Kidney epithelial cell (primary cell): ENCODE measurements at places on chromosomes 2 and 18. TPM values are rescaled to one million over a fixed set of nuclear protein-coding genes. Genes with fewer than 3 reads are reported as not detected.

- no peak for DNase-seq
Measured at GRCh38 chr18:43606795-43607194, 329.5 kb upstream of the SYT4 start.

The SMYD5 gene
- total RNA-seq = 30.2 and 33.6 TPM in 2 replicates

DNA sequence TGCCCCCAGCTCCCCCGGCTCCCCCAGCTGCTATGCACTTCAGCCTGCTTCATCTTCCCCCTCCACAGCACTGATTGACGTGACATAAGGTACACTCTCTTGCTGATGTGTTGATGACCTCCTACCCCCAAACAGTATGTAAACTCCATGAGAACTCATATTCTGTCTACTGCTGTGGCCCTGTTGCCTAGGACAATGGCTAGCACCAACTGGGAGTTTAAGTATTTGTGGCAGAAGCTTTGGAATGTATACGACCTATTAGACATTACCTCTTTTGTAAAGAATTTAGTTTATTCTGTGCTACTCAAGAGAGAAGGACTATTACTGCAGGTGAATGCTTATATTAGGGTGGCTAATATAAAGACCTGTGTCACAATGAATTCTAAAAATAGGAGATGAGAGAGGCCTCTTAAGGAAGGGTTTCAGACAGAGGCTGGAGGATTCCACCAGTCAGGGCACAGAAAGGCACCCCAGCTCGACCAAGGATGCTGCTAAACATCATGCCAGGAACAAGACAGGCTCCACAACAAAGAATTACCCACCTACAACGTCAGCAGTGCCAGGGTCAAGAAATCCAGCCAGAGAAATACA, 60.6 kb downstream of the CABYR start:
- no peak for DNase-seq

The SMC6 gene
- total RNA-seq = 13.8 and 19.3 TPM in 2 replicates

The SLC16A14 gene
- 2.0 and 2.8 TPM in 2 replicates for total RNA-seq

DNA sequence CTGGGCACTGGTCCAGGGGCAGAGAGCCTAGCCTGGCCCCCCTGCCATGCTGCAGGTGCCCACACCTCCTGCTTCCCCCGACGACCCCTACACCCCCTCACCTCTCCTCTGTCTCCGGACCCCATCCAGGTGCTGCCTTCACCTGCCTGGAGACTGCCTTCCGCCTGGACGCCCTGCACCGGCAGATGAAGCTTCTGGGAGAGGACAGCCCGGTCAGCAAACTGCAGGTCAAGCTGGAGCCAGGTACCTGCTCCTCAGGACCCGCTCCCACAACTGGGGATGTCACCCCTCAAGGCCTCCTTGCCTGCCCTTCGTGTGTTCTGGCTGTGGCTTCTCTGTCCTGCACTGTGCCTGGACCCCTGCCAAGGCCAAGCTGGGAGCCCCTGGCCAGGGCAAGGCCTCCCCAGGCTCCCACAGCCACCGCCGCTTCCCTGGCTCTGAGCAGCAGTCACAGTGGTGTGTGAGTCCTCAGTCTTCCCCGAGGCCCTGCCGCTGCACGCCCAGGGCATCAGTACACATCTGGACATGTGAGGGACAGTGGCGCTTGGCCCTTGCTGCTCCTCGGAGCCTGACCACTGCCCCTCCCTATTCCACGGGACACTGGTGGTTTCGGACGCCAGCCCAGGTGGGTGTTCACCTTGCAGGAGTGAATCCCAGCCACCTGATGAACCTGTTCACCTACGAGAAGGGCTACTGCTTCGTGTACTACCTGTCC, 6.3 kb downstream of the RNPEPL1 start:
- no peak for DNase-seq

DNA sequence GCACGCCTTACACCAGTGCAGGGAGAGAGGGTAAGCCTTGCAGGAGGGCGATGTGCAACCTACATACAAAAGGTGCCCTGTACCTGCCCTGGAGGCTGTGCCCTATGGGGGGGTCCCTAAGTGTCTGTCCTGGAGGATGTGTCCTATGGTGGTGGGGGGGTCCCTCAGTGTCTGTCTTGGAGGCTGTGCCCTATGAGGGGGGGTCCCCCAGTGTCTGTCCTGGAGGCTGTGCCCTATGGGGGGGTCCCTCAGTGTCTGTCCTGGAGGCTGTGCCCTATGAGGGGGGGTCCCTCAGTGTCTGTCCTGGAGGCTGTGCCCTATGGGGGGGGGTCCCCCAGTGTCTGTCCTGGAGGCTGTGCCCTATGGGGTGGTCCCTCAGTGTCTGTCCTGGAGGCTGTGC, 216.6 kb downstream of the HDAC4 start:
- no peak for DNase-seq

- DNase-seq = no peak
Measured at GRCh38 chr2:27888790-27889189, 1.4 kb downstream of the RBKS start.

DNA sequence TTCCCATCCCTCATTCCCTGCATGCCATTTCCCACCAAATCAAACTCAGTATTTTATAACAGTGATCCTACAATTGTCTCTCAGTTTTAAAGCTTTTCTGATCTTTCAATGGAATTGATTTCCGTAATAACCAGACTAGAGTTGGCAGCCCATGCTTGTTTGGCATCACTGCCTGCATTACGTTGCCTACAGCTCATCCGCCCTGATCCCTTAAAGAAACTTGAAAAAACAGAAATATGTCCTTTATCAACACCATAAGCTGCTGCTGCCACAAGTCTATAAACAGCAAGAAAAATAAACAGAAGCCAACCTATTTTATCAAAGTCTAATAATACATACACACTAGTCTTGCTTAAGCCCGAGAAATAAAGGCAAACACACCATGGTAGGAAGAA, 331.0 kb downstream of the METTL4 start:
- DNase-seq = no peak

DNA sequence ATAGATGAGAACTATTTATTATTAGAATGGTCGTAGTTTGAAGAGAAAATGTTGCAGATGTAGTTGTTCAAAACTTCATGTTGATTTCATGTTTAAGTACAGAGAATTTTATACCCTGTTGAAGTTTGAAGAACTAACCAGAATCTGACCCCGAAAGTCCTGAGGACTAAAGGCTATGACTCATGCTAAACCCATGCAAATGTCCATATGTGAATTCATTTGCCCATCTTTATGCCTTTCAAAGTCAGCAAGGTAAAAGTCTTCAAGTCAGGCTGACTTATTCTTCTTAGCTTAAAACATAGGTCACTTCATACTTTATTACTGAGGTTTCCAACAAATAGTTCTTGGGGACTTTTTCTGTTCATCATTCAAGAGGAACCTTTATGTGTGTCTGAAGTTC, 185.5 kb downstream of the CCDC85A start:
- DNase-seq = no peak

- no peak for DNase-seq
Measured at GRCh38 chr18:28256166-28256565, 79.2 kb upstream of the CDH2 start.

The C1GALT1C1L gene
- total RNA-seq = 1.1 and 1.2 TPM in 2 replicates

DNA sequence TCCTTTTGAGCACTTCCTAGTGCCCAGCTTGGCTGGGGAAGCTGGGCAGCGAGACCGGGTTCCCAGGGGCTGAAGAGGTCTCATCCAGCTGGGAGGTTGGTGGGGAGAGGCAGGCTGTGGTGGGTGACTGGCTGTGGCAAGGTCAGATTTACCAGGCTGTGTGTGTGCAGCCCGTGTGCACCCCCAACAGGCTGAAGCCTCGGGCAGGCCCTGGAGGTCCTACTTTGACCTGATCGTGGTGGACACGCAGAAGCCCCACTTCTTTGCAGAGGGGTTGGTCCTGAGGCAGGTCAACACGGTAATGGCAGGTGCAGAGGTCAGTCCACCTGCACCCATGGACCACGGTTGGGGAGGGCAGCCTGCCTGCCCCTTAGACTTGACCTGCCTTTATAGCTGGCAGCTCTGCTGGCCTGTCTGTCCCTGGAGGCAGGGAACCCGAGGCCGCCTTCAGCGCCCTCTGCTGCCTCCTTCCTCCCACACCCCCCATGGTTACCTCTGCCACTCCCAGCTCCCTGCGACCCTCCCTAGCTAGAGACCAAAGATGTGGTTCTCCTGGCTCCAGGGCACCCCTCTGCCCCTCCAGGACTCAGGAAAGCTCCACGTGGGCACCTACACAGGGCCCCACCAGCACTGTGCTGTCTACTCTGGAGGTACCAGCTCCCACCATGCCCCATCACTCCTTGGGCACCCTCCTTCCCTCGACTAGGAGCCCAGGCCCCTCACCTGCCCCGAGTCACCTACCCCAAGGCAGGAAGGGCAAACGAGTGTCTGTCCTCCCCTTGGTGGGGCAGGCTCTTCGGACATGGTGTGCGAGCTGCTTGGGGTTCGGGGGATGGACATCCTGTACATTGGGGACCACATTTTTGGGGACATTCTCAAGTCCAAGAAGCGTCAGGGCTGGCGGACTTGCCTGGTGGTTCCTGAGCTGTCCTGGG, 4.0 kb downstream of the NT5DC4 start:
- DNase-seq = no peak

DNA sequence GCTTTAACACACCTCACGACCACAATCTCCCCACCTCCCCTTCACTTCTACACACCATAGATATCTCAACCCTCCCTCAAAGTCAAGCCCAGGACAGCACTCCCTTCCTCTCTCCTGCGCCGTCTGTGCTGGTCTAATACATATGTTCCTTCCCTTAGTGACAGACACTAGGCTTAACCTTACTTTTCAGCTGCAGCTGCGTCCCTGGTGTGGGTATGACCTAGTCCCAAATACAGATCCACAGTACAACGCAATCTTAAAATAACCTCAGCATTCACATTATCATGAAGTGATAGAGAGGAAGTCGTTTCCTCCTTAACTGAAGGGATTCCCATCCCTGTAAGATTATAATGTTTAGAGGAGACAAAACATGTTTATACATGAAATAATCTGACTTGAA, 192.7 kb upstream of the TANK start:
- no peak for DNase-seq

The DSG2 gene
- 154 and 155 TPM in 2 replicates for total RNA-seq

- no peak for DNase-seq
Measured at GRCh38 chr18:33232318-33232626, 208.2 kb downstream of the CCDC178 start.

The ASB18 gene
- not detected in 2 replicates for total RNA-seq

The VRK2 gene
- total RNA-seq = 22.0 and 27.3 TPM in 2 replicates

DNA sequence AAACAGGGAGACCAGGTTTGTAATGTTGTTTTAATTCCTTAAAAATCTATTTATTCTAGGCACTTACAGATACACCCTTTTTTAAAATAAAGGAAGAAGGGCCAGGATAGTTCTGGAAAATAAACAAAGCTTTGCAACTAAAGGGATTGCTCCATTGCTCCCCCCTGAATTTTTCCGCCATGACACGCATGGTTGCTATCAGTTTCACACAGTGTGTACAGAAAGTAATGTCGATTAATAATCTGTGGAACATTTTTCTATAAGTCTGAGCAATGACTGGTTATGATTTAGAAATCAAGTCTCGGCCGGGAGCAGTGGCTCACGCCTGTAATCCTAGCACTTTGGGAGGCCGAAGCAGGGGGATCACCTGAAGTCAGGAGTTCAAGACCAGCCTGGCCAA, 90.8 kb downstream of the GAREM1 start:
- DNase-seq = no peak

GRCh38 chr2:222730366-222730999, 59.0 kb downstream of the MOGAT1 start:
- no peak for DNase-seq

- DNase-seq = no peak
Measured at GRCh38 chr18:48866028-48866733, 84.6 kb downstream of the SMAD7 start.

DNA sequence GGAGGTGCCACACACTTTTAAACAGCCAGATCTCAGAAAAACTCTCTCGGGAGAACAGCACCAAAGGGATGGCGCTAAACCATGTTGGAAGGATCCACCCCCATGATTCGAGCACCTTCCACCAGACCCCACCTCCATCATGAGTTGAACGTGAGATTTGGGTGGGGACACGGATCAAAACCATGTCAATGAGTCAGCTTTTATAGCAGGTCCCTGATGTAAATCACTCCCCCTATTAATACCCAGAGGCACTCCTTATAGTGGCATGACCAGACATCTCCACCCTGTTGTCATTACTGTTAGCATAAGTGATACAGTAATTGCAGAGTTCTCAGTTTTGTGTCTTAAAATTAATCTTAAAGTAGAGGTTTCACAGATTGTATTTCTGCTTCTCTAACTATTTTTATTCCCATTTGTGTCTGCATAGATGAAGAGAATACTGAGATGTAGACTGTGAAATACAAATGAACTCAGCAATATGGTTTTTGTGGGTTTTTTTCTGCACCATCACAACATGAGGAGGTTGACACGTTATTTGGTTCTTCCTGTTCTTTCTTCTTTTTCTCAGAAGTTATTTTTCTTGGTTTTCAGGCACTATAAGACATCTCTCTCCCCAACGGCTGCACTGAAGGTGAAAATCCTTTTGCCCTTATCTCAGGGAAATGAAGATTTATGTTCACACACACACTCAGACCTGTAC, 218.2 kb downstream of the ARL4C start:
- no peak for DNase-seq

The XIRP2 gene
- total RNA-seq = 0.29 TPM in 1 of 2 replicates, not detected in the other

The TLX2 gene
- total RNA-seq = 0.27 TPM in 1 of 2 replicates, not detected in the other

DNA sequence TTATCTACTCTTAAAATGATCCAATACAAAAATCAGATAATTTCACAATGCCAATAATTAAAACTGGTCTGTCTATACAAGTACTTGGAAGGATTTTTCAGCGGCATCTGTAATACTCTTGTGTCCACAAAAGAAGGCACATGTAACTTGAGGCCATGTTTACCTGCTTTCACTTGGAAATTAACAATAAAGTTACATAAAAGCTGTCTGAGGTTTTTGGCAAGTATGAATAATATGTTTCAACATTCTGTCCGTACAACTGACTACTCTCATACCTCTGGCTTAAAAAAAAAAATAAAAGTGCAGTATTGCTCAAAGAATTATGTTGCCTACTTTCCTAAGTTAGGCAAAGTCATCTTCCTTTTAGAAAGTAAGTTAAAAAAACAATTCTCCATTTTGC, 253.6 kb downstream of the NBAS start:
- DNase-seq = no peak

DNA sequence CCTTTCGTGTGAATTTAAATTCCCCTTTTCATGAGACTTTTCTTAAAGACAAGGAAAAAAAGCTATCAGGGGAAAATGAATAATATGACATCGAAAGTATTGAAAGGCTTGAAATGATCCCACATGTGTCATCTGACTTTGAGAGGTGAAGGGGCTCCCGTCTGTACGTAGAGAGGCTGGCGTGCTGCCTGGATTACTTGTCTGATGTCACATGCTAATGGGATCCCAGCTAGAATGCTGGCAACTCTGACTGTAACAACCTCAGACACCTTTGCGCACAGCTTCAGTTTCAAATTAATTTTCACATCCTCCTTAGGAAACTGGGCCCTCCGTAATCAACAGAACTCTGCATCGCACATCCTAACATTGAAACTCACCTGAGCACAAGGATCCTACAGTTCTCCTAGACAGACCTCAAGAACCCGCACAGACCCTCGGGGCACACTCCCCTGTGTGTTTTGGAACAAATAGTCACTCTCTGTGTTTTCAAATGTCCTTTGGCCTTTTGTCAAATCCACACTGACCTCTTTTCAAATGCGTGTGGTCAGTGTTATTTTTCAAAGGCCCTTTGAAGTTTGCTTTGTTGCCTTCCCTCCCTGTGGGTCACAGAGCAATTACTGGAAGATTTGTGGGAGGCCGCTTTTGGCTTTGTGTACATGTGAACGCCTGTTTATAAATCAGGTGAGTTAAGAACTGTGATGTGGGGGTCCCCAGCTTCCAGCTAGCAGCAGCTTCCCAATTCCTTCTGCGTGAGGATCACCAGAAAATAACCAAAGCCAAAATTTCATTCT, 65.9 kb downstream of the IL1R2 start:
- DNase-seq = no peak
